Right renal cortex interstitium (tissue), 3 donors: ENCODE measurements at places on chromosomes 4 and X. TPM values are rescaled to one million over a fixed set of nuclear protein-coding genes. Genes with fewer than 3 reads are reported as not detected.

DNA sequence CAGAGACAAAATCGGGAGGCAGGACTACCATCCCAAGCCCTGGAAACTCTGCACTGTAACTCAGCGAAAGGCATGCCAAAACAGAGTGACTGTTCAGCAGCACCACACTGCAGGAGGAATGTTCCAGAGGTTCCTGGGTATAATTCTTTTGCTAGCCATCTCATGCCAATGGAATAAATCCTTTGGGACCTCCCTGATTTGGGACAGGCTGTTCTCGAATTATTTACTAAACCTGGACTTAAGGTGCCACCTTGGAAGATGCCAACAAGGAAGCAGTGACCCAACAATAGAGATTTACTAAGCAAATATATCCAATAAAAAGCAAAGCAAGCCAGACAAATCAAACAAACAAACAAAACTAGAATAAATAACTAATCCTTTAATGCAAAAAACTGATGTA is 9.3 kb downstream of the AADAT start:
- no peak for DNase-seq

GRCh38 chr4:46270986-46271596 is 118.8 kb downstream of the GABRA2 start:
- DNase-seq, result peak; percentile 2

Gene SCML1
- 15.9 TPM for polyA plus RNA-seq

DNA sequence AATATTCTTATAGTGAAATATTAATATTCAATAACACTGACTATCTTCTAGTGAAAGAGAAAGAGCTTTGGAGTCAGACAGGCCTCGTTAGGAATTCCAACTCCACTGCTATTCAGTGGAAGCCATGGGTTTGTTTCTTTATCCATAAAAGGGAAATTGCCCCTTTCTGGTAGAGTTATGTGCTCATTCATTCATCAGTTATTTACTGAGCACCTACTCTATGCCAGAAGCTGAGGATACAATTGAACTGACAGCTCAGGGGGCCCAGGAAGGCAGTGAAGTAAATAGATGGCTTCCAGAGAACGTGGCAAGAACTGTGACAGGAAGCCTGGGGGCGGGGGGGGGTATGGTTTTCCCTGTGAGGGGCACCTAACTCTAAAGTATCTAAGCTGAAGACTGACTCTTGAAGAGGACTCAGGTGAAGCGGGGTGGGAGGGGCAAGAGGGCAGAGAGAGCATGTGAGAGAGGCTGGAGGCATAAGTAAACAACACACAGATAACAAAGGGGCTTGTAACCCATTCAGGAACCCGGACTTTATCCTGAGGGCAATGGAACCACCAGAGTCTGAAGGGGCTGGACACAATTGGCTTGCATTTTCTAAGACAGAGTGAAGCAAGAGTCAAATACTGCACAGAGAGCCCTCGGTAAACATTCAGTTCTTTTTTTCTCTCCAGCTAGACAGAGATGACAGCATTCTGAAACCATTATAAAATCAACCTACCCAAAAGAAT is 20.3 kb downstream of the ANXA5 start:
- no peak for DNase-seq

GRCh38 chr4:106266201-106266600 is 49.8 kb downstream of the TBCK start:
- DNase-seq, result no peak

DNA sequence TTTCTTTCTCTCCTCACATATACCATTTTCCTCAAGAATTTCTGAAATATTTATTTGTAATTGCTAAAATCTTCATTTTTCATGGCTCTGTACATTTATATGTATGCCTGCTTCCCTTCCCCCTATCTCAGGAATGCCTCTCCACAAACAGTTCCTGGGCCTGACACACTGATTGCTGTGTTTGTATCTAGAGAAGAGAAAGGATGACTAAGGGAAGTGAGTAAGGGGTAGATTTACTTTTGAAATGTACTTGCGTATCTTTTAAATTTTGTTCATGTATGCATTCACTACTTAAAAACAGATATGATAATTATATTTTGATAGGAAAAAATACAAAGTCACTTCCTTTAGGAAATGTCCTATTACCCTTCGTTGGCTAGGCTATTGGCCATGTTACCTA is 790.8 kb downstream of the PCDH18 start:
- no peak for DNase-seq

GRCh38 chr4:148006001-148006400 is 274.1 kb downstream of the ARHGAP10 start:
- no peak for DNase-seq

DNA sequence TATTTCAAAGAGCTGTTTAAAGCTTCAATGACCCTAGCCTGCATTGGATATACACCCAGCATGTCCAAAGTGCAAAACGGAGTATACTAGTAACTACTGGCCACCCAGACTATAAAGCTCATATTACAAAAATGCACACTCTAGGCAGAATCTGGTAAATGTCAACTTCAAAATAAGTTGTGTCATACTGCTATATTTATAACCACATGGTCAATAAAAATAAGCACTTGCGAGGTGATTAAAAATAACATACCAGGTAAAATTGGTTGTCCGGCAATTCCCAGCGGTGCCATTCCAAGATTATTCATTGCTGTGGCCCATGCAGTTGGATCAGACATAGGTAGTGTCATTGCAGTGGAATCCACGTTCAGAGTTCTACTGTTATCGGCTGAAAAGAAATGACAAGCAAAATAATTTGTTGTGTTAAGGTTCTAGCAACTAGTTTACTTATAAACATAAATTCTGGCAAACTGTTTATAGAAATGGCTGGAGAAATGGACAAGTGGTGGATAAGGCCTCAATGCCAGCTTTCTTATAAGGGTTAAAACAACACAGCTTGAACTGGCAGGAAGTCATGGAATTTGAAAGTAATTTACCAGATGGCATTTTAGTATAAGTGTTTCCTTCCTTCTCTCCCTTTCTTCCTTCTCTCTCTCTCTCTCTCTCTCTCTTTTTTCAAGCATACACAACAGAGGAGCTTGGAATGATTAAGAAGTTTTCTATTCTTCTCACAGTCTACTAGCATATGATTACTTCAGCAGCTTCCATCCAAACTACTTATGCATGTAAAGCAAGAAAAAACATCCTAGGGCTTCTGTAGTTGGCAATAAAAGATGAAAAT is 199.9 kb downstream of the ENOX2 start:
- no peak for DNase-seq

DNA sequence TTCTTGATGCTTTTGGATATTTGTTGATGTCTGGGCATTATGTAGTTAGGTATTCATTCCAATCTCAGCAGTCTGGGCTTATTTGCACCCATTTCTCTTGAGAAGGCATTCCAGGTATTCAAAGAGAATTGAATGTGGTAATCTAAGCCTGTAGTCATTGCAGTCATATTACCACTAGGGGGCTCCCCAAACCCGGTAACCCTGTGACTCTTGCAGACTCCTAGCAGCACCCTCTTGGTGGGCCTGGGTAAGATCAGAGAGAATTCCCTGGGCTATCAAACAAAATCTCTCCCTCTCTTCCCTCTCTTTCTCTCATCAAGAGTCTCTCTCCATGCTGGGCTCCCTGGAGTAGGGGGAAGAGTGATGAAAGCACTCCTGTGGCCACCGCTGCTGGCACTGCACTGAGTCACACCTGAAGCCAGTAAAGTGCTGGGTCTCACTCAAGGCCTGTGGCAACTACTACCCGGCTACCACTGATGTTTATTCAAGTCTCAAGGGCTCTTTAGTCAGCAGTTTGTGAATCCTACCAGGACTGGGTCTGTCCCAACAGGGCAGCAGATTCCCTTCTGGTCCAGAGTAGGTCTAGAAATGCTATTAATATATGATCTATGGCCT is 187.7 kb upstream of the NUDT10 start:
- no peak for DNase-seq

Gene SLITRK2
- polyA plus RNA-seq, result 1.4 TPM

GRCh38 chr4:6331018-6331417 is 61.4 kb downstream of the WFS1 start:
- DNase-seq, result no peak

DNA sequence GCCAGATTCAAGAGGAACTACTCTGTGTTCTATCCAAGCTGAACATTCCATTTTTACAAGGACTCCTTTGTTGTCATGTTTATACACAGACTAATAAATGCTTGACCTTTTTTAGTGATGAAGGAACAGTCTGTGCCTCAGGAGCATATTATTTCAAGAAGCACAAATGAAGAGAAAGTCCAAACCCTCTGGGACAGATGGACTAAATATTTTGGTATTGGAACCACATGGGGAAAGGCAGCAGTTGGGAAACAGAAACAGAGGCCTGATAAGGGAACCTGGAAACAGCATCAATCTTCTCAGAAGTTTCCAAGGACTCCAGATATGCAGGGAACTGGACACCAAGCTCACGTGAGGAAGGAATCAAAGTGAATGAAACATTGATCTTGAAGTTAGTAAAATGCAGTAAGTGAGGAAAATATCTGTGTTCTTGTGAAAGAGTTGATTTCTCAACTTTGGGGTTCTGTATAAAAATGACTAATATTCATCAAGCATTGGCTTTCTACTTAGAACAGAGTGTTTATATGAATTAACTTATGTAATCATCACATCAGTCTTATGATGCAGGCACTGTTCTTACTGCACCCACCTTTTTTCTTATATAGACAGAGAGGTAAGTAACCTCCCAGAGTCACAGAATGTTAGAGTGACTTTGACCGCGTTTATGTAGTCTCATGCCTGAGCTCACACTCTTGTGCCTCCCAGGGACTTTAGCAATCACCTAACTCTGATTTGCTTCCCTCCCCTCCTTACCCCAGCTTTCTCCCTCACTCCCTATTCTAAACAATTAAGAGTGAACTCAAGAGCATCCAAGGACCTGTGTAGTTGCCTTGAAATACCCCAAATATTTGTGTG is 148.9 kb upstream of the JADE1 start:
- DNase-seq, result no peak

Gene STATH
- 0.36 TPM for polyA plus RNA-seq

Gene CLDN34
- polyA plus RNA-seq, result not detected

DNA sequence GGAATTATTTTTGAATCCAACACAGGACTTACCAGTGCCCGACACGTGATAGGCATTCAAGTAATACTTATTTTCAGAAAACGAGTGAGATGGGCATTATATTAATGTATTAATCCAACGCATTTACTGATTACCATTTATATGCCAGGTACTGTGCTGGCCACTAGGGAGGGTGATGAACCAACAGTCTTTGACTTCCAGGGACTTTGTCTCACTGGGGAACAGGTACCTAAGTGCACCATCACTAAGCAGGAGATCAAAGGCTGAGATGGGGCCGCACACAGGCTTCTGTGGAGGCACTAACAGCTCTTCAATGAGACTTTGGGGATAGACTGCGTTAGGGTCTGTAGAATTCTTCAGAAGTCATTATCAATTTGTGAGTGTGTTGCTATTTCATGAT is 5.7 kb upstream of the TADA2B start:
- DNase-seq, result no peak

DNA sequence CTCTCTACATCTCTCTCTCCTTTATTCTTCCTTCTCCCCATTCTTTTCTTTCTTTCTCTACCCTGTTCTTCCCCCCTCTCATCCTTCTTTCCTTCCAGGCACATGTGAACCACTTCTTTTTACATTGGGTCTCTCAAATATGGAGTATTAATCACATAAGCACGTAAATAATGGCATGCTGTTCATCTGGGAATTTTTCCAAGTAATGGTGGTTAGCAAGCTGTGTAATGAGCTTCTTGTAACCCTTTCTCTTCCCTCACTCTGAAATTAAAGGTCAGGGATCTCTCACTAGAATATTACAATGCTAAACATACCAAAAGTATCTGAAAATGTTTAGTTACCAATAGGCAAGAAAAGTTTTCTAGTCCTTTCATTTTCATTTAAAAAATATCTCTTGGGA is 239.9 kb upstream of the TEX13A start:
- DNase-seq, result no peak

Gene FRMPD4
- polyA plus RNA-seq, result 0.15 TPM

GRCh38 chr4:88793475-88793874 is 95.8 kb upstream of the NAP1L5 start:
- DNase-seq, result no peak

DNA sequence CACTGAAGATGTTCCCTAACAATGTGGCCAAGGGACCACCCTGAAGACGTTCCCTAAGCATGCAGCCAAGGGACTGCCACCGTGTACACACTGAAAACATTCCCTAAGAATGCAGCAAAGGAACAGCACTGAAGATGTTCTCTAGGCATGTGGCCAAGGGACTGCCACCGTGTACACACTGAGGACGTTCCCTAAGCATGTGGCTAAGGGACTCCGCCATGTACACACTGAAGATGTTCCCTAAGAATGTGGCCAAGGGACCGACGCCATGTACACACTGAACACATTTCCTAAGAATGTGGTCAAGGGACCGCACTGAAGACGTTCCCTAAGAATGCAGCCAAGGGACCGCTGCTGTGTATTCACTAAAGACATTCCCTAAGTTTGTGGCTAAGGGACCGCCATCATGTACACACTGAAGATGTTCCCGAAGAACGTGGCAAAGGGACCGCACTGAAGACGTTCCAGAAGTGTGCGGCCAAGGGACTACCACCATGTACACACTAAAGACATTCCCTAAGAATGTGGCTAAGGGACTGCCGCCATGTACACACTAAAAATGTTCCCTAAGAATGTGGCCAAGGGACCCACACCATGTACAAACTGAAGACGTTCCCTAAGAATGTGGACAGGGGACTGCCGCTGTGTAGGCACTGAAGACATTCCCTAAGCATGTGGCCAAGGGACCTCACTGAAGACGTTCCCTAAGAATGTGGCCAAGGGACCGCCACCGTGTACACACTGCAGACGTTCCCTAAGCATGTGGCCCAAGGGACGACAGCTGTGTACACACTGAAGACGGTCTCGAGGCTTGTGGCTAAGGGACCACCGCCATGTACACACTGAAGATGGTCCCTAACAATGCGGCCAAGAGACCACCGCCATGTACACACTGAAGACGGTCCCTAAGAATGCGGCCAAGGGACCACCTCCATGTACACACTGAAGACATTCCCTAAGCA is 54.8 kb downstream of the DHRSX start:
- no peak for DNase-seq

DNA sequence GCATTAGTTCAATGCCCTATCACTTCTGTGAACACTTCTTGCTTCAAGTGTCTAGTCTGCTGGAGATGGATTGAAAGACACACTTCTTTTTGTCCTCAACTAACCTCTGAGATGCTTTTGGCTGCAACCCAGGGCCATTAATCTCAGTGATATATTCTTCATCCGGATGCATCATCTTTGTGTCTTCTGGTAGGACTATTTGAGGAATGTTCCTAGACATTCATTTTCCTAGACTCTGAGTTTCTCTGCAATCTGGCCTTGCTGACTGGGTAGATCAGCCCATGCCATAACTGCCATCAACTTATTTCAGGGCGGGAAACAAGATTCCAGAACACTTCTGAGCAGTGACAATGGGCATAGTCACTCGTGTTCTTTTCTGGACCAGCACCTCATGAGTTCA is 329.4 kb downstream of the PDGFC start:
- DNase-seq, result no peak
